ENCODE measurements at places on chromosomes 12 and 14.

GRCh38 chr12:82832096-82832495 is 145.4 kb downstream of the TMTC2 start:
- DNase-seq: no peak

- no peak for DNase-seq
These were observed 7.8 kb downstream of the PPP2R3C start for GRCh38 chr14:35114036-35114435.

DNA sequence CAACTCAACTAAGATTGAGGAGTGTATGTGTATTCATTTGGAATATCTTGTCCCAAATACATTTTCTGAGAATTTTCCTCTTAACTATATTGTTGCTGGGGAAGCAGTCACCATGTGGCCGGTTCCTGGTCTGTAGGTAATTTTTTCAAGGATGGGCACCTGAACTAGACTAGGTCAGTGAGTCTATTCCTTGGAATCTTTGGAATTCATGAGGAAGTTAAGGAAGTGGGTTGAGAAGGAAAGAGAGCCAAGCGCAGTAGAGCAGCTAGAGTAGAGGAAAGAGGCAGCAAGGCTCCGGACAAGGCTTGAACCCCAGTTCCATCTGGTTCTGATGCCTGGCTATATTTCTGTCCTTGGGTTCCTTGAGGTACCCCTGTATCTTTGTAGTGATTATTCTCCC is 183.7 kb downstream of the DACT1 start:
- DNase-seq: no peak

GRCh38 chr14:80446356-80446755 is 235.1 kb upstream of the DIO2 start:
- DNase-seq: no peak

DNA sequence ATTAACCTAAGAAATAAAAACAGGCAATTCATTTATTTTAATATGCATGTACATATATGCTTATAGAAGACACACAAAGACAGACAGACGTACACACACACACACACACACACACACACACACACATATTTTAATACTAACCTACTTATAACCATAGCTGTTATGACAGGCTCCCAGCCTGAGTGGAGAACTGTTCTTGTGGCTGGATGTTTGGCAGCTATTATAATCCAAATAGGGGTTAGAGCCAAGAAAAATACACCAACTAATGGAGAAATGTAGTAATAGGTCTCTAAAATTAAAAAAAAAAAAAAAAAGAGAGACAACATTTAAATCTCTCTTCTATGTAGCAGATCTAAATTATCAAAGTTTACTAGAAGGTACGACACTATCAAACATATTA is 91.8 kb downstream of the SLC41A2 start:
- DNase-seq: no peak

DNA sequence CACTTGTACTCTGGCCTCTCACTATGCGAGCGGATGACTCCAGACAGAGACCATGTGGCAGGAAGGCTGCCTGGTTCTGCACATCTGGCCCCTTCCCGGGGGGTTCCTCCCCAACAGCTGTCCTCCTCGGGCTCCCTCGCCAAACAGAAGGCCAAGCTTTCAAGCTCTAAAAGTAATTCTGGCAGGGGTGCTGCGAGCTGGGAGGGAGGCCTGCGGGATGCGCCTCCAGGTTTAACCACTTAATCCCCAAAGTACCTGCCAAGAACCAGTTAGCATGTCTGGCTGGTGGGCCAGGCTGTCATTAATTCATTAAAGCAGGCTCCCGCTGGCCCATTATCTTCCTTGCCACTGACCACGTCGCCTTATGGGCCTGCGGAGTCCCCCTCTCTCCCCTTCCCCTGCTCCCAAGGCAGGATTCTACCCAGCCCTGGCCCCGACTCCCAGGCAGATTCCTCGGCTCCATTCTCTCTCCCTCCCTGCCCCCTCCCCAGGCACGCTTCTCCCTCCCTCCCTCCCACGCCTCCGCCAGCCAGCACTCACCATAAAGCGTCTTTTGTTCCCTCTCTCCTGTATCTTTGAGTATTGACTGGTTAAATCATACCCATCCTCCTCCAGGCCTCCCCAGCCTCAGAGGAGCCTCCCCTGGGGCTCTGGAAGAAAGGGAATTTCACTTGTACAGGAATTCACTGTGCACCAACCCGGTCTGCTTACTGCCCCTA is 4.9 kb downstream of the HRK start:
- DNase-seq: peak; percentile 49

DNA sequence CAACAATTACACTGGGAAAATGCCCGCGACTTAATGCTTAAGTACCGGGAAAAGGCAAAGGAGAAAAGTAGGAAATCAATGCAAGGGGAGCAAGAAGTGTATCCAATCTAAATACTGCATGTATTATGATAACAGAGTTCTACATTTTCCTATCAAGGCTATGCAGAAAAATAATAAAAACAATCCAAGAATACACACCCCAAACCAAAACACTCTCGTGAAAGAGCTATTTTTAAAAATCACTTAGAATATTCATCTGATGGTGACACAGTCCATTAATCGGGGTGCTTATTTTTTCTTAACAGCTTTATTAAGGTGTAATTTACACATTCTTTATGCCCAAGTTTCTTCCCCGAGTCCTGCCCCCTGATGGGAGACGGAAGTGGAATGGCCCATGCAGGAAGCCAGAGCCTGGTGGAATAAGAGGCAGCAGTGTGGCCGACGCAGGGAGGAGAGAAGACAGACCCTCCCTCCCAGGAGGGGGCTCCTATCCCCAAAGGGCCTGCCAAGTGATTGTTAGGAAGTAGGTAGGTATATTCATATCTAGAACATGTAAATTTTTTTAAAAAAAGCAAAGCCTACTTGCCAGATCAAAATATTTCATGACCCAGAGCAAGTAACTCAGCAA is 174.3 kb downstream of the FOXN3 start:
- DNase-seq: no peak

GRCh38 chr12:6307529-6307928 is 3.0 kb upstream of the PLEKHG6 start:
- no peak for DNase-seq

DNA sequence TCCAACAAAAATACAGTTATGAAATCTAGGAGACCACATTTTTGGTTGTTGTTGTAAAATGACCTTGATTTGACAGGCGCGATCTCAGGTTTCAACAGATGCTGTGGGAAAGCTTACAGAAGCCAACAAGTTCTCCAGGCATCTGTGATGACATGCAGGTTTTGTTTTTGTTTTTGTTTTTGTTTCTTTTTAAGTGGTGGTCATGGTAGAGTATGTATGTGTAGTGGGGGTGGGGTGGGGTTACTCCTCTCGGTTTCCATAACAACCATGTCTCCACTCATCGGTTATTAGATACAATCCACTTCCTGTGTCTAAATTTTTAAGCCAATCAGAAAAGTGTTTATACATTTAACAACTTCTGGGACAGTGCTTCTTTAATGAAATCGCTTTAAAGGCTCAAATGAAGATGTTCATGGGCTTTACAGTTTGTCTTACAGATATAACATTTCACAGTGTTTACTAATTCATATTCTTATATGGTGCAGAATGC is 199.9 kb upstream of the FOXN3 start:
- DNase-seq: peak; percentile 27

- DNase-seq: peak; percentile 69
These were observed 545 bp downstream of the PPFIA2 start for GRCh38 chr12:81758421-81759189.

- DNase-seq: no peak
These were observed 452.1 kb upstream of the GARIN6 start for GRCh38 chr12:99195474-99195873.

GRCh38 chr14:22928237-22929103 is 706 bp downstream of the PRMT5 start:
- peak; percentile 11 for DNase-seq

- DNase-seq: no peak
These were observed 38.1 kb upstream of the CMKLR1 start for GRCh38 chr12:108377260-108377659.

GRCh38 chr12:65823513-65824375 is 539 bp upstream of the HMGA2 start:
- peak; percentile 92 for DNase-seq

DNA sequence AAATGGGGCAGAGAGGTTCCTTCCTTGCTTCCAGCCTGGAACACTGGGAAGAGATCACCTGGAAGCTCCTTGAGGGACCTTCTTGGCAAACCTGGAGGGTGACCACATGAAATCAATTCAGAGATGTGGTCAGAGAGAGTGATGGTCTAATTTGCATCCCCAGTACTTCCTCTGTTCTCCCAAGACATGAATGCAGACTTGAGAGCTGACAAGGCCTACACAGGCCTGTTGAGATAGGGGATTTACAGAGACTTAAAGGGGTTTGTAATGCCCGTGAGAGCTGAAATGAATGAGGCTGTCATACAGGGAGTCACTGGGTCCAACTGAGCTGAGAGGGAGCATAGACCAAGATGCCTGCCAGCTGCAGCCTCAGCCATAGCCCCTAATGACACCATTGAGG is 45.1 kb downstream of the TMX1 start:
- peak; percentile 32 for DNase-seq

DNA sequence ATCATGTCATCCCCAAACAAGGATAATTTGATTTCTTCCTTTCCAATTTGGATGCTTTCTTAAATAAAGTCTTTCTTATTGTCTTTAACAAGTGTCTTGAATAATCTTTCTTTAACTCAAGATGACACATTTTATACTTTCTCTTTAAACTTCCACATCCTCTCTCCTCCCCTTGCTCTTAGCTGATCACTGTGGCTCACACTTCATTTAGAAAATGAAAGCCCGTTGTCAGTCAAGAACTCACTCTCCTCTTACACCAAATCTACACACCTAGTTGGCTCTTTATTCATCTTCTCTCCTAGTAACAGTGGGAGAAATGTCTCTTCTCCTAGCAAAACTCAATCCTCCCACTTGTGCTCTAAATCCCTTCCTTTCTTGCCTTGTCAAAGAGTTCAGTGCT is 10.4 kb upstream of the RMST start:
- DNase-seq: no peak

- peak; percentile 63 for DNase-seq
These were observed 35.7 kb upstream of the ATP2A2 start for GRCh38 chr12:110245369-110245772.

GRCh38 chr12:31687101-31687527 is 27.6 kb downstream of the ETFBKMT start:
- DNase-seq: no peak

- DNase-seq: peak; percentile 13
These were observed 296.9 kb downstream of the PAWR start for GRCh38 chr12:79393842-79394241.

DNA sequence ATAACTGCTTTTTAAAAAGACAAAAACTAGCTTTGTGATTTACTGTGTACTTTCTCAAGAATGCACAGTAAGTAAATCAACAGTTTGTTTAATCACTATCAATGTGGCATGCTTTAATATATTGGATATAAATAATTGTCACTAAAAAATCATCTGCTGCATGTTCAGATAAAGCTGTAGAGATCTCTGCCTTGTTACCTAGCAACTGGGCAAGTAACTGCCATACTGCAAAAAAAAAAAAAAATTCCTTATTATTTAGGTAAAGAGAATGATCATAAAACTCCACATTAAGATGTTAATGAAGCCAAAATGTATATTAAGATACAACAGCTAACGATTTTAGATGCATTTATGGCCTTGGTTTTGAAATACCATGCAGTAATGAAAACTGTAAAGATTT is 237.4 kb downstream of the APAF1 start:
- no peak for DNase-seq

DNA sequence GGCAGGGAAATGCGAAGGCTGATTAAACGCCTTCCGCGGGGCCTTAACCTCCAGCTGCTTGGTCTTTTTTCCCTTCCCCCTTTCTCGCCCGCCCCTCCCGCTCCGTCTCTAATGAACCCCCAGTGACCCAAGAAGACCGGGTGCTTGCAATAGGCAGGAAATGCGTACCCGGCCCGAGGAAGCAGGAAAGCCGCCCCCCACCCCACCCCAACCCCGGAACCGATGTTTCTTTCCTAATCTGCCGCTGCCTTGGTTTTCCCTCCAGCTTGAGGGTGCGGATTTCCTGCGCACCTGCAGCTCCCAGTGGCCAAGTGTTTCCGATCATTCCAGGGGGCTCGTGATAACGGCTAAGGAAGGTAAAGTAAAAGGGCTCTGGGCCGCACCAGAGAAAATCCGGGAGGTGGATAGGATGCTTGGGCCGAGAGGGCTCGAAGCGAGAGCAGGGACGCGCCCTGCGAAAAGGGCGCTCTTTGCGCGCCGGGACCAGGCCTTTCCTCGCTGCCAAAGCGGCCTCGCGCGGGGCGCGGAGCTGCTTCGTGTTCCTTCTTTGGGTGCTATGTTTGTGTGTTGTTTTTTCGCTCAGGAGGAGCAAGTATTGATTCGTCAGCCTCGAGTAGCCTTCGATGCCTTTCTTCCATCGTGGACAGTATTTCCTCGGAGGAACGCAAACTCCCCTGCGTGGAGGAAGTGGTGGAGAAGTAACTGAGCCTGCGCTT is 983 bp downstream of the MYF6 start:
- DNase-seq: no peak

DNA sequence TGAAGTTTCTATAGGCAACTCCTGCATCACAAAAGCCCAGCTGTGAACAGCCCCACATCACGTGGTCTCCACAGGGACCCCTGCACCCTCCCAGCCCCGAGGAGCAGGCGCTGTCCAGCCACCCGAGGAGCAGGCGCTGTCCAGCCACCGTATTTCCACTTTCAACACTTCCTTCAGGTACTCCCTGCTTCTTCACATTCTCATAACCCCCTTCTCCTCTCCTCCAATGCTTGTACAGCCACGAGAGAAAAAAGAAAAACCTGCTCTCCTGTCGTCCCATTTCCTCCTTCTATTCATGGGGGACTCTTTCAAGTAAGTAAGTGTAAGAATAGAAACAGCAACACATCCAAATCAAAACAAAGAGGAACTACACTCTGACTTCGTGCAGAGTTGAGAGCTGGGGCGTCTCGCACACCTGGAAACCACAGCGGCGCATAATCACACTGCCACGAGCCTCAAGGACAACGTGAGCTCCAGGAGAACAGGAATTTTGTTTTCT is 11.9 kb downstream of the CDC42BPB start:
- DNase-seq: no peak

GRCh38 chr14:61525293-61526011 is 169.9 kb upstream of the HIF1A start:
- DNase-seq: no peak

DNA sequence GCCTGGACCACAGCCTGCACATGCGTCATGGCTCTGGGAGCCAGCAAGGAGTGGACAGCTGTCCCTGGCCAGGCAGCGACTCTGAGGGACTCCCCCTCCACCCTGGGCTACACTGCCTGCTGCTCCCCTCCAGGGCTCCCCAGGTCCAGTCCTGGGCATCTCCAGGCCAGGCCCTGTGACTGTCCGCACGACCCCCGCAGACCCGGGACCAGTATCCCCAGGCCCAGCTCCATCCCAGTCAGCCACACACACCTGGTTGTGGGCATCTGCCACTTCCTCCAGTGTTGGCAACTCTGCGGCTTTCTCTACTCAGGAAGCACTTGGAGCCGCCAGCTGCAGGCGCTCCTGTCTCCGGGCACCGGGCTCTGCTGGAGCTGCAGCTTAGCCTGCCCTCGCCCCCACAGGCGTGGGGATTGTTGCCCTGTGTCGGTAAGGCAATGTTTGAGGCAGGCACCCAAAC is 2.4 kb downstream of the ULK1 start:
- no peak for DNase-seq

GRCh38 chr14:24206260-24207103 is 986 bp downstream of the TSSK4 start:
- DNase-seq: no peak

Data from NCI-H82 (cell line).